Stimulated activated CD4-positive, alpha-beta T cell treated with anti-CD3 and anti-CD28 coated beads, TNF-alpha, amount 100 ng/mL, for 48 hours (primary cell): ENCODE measurements at places on chromosomes 16 and 17.

DNA sequence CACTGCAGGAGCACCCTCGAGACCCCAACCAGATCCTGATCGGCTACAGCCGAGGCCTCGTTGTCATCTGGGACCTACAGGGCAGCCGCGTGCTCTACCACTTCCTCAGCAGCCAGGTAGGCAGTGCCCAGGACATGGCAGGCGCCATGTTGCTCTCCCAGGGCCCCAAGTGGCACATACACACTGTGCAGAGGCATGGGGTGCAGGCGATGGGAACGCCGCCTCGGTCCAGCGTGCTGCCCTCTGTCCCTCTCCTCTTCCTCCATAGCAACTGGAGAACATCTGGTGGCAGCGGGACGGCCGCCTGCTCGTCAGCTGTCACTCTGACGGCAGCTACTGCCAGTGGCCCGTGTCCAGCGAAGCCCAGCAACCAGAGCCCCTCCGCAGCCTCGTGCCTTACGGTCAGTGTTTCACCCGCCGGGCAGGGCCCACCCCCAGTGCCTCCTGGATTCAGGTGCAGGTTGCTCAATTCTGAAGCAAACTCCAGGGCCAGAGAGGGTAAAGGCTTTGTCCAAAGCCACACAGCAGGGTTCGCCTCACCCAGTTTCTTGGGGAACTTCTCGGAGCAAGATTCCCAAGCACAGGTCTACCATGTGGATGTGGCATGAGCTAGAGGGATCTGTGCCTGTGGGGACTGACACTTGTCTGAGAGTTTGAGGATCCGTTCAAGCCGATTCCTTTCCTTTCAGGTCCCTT, 24.4 kb upstream of the MYO15B start:
- DNase-seq: no peak

GRCh38 chr17:32283745-32284201, 18.1 kb downstream of the RHBDL3 start:
- no peak for DNase-seq

- DNase-seq: no peak
Measured at GRCh38 chr17:3007651-3008121, 55.7 kb downstream of the OR1D5 start.

- DNase-seq: no peak
Measured at GRCh38 chr17:64261417-64262145, 1.5 kb downstream of the TEX2 start.

DNA sequence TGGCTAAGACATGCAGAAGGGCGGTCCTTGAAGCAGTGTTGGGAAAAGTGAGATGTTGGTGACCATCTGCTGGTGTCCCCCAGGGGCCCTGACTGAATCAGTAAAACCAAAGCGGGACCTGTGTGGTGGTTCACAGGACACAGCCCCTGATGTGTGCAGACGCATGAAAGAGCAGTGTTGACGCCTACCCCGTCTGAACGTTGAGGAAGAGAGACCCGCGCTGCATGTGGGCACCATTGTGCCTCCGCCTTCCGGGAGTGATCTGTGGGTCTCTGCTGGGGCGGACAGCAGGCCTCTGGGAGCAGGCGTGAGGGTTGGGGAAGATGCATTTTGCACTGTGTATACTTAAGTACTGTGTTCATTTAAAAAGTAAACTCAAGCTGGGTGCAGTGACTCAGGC, 31.6 kb downstream of the MGRN1 start:
- DNase-seq: no peak

DNA sequence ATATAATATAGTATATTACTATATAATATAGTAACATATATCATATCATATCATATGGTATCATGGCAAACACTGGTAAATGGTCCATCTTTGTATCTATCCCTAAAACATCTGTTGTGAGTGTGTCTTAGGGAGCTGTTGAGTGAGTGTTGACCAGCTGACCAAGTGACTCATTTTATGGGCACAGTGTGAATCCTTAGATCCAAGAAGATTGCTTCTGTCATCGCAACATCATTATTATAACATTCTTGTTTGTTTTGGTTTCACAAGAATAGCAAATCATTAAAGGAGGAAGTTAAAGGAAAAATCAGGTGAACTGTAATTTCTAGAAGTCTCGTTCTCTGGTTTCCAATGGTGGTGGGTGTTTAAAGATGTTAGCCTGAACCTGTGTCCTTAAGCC, 11.7 kb upstream of the MAF start:
- no peak for DNase-seq

DNA sequence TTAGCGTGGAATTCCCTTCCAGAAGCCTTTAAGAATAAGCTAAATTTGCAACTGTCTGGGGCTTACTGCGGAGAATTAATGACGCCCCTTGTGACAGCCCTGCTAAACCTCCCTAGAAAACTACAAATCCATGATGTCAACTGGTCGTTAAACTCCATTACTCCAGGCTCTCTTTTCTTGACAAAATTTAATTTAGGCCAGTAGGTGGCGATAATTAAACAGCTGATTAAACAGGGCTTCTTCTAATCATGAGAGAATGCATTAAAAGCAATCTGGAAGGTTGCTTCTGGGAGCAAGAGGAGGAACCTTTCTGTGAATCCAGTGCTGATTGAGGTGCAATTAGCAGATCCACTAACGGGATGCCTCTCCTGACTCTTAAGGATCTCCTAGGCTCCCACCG, 8.1 kb upstream of the NLRP1 start:
- no peak for DNase-seq
